ENCODE measurements at places on chromosomes 6 and 20.

DNA sequence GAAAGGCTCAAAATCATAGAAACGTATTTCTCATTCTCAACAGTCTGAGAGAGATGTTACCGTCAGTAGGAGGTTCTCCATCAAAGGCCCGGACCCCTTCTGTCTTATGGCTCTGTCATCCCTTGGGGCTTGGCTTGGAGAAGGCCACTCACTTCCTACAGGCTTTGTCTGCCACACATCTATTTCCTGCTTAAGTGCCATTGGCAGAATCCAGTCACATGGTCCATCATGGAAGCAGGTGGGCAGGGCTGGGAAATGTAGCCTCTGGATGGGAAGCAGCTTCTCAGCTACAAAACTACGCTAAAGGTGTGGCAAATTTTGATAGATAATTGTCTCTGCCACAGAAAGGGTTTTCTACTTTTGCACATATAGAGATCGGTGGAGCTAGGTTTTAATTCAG, 12.6 kb upstream of the ZFP64 start:
- DNase-seq, result no peak

- DNase-seq, result no peak
Measured at GRCh38 chr6:149872233-149872632, 8.1 kb upstream of the LRP11 start.

DNA sequence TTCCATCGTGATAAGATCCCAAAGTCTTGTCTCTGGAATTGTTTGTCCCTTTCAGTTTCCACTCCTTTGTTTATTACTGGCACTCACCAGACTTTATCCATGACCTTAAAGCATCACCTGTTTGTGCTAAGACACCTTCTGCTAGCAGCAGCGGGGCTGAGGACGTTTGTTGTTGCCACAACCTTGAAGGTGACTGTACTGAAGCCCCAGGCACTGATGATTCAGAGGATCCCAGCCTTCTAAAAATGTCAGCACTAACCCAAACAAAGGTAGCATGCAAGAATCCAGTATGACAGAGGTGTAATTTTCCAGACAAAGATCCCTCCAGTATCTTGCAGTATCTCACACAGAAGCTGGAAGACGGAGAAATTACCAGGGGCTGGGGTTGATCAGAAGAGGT, 28.9 kb upstream of the SMIM8 start:
- DNase-seq, result no peak

- DNase-seq, result peak; percentile 88
Measured at GRCh38 chr6:32087574-32088486, 21.3 kb downstream of the TNXB start.

DNA sequence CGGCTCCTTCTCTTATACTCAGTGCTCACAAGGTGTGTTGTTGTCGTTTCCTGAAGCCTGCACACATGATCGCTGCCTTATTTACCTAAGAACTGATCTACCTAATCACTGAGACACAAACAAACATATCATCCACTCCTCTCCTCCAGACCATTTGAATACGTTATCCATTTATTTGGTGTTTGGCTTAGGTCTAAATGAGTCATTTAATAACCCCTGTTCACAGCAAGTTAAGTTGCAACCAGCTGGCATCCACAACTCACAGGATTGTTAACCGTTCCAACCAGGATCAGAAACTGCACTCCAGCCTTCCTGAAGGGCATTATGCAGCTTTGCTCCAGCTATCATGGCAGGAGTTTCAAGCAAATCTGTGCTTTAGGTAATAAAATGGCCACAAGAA, 511.1 kb upstream of the MAP3K7 start:
- DNase-seq, result no peak

DNA sequence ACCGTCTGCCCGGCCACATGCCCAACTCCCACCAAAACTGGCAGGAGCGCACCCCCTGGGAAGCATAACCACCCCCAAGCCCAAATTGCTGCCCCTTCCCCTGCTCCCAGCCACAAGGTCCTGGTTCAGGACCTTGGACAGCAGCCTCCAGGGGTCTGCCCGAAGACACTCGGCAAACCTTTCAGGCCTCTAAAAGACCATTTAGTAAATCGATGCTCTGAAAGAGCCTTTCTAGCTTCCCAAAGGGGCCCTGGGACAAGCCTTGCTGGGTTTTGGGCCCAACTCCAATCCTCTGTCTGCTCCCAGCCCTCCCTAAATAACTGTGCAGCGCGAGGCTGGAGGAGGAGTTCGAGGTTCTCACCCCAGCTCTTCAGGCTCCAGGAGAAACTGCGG, 30.5 kb downstream of the GRM4 start:
- peak; percentile 14 for DNase-seq

DNA sequence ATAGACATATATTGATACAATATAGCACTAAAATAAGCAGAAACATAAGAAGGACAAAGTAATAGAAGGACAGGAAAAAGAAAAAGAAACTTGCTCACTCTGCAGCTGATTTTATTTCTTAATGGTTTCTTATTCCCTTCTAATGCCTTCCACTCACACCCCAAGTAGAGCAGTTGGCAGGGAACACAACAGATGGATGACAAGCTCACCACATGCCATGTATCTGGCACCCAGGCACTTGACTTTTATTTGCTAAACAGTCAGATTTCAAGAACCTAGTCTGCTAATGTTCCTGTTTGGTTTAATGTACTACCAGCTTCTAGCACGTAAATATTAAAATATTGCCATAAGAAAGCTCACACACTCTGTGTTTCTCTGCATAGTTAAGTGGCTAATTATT, 87.1 kb downstream of the COL19A1 start:
- no peak for DNase-seq

DNA sequence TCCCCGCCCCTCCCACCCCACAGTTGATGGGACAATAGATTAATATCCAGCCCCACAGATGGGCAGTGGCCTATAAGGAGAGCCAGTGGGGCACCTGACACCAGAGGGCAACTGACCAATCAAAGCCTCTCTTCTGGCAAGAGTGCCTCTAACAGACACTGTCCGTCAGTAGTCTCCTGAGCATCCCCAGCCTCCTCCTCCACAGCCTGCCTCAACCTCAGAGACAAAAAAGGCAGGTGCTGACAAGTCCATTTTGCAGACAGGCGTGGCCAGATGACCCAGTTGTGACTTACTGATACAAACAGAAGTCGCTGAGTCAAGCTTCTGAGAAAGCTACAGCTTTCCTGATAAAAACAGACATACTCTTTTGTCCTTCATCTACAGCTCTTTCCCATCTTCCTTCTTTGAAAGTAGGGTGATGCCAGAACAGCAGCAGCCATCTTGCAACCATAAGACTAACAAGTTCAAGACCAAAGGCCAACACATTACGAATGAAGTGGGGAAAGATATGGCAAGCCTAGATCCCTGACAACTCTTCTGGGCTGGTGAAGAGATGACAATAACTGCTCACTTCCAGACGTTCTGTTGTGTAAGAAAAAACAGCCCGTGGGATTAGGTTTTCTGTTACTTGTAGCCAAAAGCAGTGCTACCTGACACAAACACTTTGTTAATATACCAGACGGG, 12.3 kb downstream of the PPIL1 start:
- DNase-seq, result no peak

- DNase-seq, result no peak
Measured at GRCh38 chr6:69784595-69785377, 12.0 kb downstream of the LMBRD1 start.

GRCh38 chr6:155778336-155778735, 322.7 kb upstream of the NOX3 start:
- no peak for DNase-seq

DNA sequence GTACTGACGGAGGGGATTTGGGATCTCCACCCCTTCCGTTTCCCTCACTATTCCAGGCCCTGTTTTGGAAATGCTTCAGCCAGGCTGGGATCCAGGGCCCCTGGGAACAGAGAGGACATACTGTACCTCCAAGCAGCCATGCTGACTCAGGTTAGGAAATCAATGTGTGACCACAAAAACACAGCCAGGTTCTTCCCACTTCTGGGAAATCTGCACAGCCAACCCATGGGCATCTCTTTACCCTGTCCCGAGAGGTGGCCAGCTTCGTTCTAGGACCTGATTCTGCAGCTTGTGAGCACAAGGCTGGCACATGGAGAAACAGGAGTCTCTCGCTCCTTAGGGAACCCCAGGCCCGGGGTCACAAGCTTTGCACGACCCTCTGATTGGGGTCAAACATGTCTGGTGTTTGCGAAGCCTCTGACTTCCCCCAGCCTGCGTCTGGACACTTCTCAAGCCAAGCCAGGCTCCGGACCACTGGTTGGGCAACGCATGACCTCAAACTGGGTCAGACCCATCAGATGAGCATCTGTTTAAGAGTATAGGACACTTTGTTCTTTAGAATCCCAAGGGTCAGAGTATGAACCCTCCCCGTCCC, 8.3 kb upstream of the TTPAL start:
- no peak for DNase-seq

- DNase-seq, result no peak
Measured at GRCh38 chr6:96923400-96923799, 1.1 kb upstream of the KLHL32 start.

- DNase-seq, result no peak
Measured at GRCh38 chr6:33696548-33697518, 14.7 kb downstream of the UQCC2 start.

- DNase-seq, result no peak
Measured at GRCh38 chr6:109453594-109454495, 1.7 kb downstream of the MICAL1 start.

DNA sequence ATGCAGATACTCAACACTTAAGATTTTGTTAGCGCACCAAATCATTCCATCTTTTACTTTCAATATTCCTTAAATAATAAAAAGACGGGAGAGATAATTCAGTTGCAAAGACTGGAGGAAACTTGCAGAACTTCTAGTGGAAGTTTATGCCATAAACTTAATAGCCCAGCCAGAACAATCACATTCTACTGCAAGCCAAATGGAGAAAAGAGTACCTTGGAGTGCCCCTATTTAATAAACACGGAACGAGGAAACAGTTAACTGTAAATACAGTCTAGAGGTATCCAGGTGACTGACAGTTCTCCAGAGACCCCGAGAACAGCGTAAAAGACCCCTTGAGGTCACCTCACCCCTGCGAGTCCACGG, 635 bp downstream of the SLC35B3 start:
- DNase-seq, result no peak

DNA sequence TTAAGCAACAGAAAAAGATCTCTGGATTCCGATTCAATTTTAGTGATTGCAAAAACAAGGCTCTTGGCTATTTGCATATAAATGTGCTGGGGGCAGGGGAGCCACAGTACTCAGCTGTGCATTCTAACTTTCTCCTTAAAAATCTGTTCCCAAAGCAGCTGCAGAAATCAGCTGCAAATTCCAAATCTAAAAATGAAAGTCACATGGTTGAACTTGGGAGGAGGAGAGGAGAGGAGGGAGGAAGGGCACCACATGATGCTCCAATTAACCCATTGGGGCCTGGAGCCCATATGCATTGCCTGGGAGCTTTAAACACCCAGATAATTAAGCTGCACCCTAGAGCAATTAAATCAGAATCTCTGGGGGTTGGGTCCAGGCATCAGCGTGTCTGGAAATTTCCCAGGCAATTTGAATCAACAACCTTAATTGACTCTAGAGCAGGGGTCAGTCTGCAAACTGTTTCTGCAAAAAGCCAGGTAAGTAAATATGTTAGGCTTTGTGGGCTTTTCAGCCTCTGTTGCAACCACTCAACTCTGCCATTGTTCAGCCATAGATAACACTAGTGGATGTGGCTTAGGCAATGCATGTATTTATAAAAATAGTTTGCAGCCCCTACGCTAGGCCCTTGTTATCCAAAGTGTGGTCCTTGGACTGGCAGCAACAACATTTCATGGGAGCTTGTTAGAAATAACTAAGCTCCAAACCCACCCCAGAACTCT, 508.1 kb downstream of the KIF16B start:
- DNase-seq, result no peak

DNA sequence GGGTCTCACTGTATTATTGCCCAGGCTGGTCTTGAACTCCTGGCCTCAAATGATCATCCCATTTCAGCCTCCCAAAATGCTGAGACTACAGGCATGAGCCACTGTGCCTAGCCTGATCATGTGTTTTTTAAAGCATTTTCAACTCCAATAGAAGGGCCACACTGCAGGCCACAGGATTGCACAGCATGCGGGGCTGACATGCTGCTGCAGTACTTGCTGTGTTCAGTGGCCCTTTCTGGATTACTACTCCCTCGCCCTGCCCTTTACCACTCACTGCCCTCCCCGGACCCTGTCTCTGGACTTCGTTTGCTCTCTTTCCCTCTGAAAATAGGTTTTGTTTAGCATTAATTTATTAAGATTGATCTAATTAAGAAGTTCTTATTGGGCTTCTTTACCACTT, 37.3 kb downstream of the HECA start:
- no peak for DNase-seq
